Femur (tissue), 1 donor: ENCODE measurements at places on chromosomes 3 and 15.

- DNase-seq, result no peak
Measured at GRCh38 chr3:114623420-114624046, 329.7 kb downstream of the TIGIT start.

DNA sequence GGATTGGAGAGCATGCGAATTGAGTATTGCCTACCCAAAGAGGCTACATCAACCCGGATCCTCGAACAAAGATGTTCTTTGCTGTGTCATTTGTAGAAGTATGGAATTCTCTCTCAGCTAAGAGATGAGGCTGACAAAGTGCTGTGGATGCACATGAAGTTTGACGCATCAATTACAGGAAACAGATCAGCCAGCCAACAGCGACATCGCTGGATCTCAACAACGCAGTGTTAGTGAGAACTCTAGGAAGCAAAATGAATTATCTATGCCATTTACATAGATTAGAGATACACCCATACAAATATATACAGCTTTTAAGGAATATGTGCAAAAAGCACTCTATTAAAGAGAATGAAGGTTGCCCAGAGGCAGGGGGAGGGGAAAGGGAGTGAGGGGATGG lies 160.6 kb upstream of the RGMA start:
- DNase-seq, result no peak

DNA sequence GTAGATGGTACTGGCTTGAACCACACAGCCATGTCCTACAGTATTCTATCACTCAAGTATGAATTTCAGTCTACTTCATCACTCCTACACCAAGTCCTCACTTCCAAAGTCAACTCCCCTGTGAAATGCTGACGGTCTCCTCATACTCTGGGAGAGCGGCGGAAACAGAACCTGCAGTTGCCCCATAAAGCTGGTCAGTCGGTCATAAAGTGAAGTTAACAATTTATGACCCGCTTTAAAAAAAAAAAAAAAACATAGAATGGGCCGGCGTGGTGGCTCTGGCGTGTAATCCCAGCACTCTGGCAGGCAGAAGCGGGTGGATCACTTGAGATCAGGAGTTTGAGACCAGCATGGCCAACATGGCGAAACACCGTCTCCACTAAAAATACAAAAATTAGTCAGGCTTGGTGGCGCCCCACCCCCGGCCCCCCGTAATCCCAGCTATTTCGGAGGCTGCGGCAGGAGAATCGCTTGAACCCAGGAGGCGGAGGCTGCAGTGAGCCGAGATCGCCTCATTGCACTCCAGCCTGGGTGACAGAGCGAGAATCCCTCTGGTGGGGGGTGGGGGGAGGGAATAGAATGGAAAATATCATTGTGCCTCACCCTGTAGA lies 2.1 kb downstream of the TRANK1 start:
- no peak for DNase-seq

DNA sequence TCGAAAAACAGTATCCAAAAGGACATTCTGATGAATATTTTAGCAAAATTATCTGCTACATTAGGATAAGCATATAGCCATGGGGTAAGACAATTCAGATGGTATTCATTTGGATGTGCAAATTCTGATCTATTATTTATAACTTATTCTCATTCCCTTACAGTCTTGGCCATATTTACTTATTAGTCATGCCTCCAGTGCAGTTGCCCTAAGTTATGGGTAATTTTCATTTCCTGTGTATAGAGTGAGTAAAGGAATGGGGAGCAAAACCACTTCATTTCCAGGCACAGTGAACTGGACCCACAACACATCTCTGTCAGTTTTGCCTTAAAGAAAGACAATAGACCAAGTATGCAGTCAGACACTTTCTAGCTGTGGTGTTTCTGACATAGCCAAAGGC lies 134.3 kb downstream of the POLQ start:
- DNase-seq, result no peak

GRCh38 chr3:55157731-55158130 lies 229.9 kb upstream of the LRTM1 start:
- no peak for DNase-seq
